SHP77 (cell line): ENCODE measurements at places on chromosomes 11 and 22.

DNA sequence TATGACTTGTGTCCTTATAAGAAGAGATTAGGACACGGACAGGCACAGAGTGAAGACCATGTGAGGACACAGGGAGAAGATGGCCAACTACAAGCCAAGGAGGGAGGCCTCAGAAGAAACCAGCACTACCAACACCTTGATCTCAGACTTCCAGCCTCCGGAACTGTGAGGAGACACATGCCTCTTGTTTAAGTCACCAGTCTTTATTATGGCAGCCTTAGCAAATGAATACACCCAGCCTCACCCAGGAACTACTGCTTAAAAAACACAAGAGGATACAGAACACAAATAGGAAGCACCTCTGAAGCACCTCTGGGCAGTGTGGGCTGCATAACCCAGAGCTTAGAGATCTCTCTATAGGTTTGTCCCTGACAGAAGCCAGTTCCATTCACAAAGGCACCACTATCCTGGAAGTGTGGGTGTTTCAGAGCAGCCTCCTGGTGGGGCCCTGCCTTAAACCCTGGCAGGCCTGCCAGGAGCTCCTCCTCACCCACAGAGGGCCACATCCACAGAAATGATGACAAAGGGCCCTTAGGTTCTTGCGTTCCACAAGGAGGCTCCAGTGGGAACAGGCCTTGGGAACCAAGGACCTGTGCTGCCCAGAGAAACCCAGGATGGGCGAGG is 58.8 kb downstream of the CHRDL2 start:
- no peak for DNase-seq

- DNase-seq = no peak
Measured at GRCh38 chr11:120551191-120551590, 39.6 kb downstream of the GRIK4 start.

- DNase-seq = peak; percentile 85
Measured at GRCh38 chr22:24951942-24952836, at the start of gene KIAA1671. Gene KIAA1671, plus strand, starts transcription at chr22:24952716. Its CDS starts 75,284 bp downstream, at chr22:25028000.

- DNase-seq = no peak
Measured at GRCh38 chr11:44793350-44794090, 66.8 kb downstream of the TSPAN18 start.

DNA sequence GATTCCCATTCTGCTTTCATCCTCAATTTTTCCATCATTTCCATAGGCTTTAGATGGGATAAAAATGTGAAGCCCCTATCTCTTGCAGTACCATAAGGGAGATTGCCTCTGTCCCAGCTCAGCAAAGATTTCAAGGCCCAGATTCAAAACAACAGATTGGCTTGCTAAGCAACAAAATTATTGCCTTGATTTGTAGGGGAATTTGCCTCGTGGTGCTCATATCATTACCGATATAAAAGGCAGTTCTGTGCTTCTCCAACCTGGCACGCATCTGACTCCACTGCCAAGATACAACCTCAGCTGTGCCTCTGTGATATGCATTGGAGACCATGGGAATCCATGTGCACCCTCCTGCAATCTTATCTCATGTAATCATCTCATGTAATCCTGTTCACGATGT is 25.0 kb upstream of the CEP126 start:
- DNase-seq = no peak

DNA sequence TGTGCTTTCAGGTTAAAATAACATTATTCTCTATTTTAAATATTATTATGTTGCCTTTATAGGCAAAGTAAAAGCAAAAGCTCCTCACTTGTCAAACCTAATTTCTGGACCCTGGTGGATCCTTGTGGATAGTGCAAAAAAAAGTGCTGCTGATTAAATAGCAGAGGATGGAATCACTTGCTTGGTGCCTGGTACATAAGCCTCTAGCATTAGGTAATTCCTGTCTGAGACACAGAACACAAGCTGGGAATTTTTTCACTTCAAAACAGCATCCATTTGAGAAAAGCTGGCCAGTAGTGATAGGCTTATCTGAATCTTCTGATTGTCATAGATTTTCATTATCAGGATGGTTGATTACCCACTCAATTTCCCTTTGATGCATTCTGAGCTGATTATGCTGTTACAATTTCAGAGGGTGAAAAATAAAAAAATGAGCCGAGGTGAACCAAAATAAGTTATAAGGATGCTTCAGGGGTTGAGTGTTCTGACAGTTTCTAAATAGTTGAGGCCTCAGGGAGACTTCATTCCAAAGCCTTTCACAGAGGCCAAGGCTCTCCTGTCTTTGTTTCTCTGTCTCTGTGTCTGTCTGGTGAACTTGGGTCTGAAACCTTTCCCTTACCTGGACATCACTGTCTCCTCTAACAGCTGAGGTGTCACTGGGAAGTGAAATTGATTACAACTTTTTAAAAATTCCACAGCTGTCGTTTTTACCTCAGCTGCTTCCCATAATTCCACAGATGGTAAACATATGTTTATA is 242.9 kb downstream of the NELL1 start:
- DNase-seq = no peak

DNA sequence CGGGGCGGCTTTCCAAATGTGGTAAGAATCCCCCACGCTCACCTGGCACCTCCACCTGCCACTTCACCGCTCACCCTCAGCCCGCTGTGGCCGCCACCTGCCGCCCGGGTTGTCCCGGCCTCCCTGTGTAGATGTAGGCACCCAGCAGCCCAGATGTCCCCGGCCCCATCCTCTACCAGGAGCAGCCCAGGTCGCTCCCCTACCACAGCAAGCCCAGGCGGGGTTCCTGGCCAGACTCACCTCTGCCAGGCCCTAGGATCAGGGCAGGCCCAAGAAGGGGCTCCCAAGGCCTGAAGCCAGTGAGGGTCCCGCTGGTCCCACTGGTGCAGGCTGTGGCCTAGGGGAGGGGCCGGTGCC is 27.4 kb downstream of the MOB2 start:
- DNase-seq = no peak

GRCh38 chr11:17347676-17348075 is 3.9 kb upstream of the NCR3LG1 start:
- no peak for DNase-seq

DNA sequence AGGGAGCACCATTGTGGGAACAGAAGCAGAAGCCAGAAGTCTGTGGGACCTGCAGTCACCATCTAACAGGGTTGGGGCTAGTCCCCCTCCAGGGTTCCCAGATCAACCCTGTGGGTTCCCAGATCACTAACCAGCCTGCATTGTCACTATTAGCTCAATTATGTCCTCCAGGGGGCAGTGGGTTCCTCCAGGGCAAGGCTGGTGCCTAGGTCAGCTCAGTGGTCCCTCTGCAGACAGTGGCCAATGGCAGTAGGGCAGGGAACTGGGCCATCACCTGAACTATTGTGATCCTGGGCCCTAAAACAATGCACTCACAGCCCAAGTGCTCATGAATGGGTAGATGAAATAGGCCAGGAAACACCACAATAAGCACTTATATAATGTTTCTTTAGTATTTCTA is 18.8 kb upstream of the PRSS23 start:
- DNase-seq = no peak

DNA sequence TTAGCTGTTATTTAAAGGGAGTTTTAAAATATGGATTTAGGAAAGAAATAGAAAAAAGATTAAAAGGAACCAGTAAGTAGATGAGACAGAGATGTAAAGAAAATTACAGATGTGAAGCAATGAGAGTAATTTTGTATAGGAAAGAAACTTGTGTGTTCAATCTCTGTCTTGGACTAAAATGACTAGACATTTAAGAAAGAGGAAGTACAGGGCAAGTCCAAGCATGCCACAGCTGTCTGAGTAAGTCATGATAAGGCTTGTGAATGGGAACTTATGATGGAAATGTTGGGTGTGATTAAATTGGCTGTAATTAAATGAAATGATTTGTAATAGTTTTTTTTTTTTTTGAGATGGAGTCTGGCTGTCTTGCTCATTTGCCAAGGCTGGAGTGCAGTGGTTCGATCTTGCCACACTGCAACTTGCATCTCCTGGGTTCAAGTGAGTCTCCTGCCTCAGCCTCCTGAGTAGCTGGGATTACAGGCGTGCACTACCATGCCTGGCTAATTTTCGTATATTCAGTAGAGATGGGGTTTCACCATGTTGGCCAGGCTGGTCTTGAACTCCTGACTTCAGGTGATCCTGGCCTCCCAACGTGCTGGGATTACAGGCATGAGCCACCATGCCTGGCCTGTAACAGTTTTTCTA is 5.9 kb upstream of the ACY3 start:
- no peak for DNase-seq

DNA sequence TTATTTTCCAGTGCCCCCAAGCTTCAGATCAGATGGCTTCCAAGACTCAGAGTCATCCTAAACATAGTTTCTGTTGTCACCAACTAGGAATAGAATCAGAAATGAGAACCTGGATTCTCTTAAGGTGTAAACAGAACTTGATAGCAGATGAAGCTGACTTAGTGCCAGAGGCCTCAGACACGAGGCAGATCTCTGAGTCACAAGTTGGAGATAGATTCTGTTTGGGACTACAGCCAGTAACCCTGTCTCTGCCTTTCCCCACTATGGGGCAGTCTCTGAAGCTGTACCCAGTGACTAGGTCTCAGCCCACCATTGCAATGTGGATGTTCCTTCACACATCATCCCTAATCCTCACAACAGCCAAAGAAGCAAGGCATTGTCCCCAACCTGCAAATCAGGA is 25.4 kb downstream of the NEU3 start:
- no peak for DNase-seq

DNA sequence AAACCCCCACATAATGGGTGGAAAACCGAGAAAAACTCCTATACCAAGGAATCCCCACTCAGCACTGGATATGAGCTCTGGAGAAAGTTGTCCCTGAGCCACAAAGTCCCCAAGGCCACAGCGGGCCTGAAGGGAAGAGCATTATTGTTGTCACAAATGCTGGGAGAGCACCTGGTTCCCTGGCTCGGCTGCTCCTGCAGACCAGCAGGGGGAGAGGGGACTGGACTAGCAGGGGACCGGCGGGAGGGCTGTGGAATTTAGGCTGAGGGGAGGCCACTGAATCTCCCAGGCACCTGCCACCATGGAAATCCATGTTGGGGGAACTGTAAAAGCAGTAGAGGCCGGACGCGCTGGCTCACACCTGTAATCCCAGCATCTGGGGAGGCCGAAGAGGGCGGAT is 7.0 kb downstream of the PC start:
- peak; percentile 17 for DNase-seq

DNA sequence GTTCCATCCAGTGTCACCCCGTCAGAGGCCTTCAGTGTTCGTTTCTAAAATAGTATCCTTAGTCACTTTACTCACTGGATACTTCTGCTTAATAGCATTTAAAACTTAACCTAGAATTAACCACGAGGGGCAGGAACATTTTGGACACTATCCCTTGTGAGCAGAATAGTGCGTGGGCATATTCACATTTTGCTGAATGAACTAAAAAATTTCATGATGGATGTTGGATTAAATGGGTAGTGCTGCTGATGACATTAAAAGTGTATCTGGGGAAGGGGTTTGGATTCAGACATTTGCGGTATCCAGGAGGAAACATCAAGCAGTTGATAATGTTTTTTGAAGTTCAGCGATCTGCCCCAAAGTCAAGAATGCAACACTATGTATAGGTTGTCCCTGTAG is 750 bp upstream of the NAT10 start:
- DNase-seq = no peak

DNA sequence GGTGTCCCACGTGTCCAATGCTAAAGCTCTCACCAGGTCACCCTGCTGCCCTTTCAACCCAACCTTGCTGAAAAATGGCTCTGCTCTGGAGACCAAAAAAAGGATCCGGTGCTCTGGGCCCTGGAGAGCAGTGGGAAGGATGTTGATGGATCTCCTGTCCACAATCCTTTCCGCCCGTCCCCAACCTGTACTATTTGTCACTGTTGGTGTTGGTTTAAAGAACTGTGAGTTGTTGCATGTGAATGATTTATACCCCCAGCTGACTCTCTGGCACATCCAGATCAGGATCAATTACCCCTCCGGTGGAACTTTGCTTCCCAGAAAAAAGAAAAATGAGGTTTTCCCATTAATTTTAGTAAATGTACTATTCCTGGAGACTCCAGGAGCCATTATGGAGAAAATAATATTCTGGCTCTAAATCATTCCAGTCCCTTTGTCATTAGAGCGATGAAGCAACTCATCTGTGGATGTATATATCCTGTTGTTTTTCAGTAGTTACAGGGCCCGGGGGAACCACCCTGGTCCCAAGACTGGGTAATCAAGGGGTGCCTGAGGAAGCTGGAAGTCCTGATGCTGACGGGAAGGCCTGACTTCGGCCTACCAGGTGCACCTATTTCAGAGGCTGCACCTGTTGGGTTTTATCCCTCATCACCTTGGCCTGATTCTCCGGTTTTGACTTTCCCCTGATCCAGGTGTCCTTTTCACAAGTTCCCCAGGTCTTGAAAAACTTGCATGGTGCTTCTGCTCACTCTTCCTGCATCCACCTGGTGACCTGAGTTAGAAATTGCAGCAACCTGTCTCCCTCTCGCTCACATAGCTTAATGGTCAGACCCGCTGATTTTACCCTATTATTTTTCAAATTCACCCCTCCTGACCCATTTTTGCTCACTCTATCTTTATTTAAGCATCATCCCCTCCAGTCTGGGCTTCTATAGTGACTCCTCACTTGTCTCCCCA is 209.2 kb upstream of the SEZ6L start:
- no peak for DNase-seq

DNA sequence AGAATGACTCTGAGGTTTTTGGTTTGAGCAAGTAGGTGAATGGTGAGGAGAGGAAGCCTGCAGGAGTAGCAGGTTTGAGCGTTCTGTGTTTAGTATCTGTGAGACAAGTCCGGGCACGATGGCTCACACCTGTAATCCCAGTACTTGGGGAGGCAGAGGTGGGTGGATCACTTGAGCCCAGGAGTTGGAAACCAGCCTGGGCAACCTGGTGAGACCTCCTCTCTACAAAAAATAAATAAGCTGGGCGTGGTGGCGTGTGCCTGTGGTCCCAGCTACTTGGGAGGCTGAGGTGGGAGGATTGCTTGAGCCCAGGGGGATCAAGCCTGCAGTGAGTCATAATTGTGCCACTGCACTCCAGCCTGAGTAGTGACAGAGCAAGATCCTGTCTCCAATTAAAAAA is 9.7 kb upstream of the CENATAC start:
- DNase-seq = no peak

- no peak for DNase-seq
Measured at GRCh38 chr11:9823439-9823838, 159.6 kb downstream of the SWAP70 start.
